ENCODE measurements at places on chromosomes 11 and 22.
A peak's percentile ranks its signal among the peaks of the same experiment; 100 is the strongest.

- DNase-seq, result no peak
Observed at GRCh38 chr11:115612046-115612730, 108.0 kb upstream of the CADM1 start.

DNA sequence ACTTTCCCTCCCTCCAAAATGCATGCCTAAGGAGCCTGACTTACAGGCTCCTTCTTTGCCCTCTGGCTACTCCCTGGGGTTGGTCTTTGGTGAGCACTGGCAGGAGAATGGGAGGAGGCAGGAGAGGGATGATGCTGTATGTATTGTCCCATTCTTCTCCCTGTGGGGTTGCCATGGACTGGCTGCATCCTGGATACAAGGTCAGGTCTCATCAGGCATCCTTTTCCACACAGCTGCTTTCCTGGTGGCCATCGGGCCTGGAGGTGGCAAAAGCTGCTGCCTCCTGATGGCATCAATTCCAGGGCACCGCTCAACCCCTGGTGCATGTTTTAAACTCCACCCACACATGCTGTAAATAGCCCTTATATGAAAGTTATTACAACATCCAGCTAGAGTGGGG is 257.2 kb downstream of the ETS1 start:
- no peak for DNase-seq

- DNase-seq, result no peak
Observed at GRCh38 chr11:21630934-21631478, 561.9 kb upstream of the ANO5 start.

DNA sequence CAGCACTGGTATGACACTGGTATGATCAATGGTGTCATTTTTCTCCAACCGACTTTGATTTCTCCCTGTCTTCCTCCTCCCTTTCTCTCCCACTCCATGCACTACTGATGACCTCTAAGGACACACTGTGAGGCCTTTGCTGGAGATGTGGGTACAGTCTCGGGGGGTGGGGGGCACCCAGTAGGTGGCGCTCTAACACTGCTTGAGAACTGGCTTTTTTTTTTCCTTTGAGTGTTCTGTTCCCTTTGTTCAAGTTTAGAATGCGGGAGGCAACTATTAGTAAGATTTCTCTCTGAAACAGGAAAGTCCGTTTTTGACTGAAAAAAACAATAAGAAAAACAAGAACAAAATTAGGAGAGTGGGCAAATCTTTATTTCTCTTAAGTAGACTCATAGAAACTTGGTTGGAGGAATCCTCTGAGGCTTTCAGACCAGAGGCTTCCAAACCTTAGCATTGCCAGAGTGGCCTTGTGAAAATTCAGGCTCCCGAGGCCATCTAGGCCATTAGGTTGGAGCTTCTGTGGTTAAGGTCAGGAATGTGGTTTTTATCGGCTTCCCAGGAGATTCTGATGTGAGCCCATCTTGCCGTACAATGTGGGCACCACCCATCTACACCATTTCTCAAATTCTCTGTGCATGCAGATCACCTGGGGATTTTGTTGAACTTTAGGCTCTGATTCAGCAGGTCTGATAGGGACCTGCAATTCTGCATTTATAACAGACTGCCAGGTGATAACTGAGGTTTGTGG is 43.2 kb downstream of the PANX1 start:
- DNase-seq, result peak; percentile 8

GRCh38 chr11:112082729-112083128 is 3.8 kb downstream of the TIMM8B start:
- peak; percentile 78 for DNase-seq

GRCh38 chr11:116576526-116576925 is 196.3 kb downstream of the BUD13 start:
- DNase-seq, result no peak

DNA sequence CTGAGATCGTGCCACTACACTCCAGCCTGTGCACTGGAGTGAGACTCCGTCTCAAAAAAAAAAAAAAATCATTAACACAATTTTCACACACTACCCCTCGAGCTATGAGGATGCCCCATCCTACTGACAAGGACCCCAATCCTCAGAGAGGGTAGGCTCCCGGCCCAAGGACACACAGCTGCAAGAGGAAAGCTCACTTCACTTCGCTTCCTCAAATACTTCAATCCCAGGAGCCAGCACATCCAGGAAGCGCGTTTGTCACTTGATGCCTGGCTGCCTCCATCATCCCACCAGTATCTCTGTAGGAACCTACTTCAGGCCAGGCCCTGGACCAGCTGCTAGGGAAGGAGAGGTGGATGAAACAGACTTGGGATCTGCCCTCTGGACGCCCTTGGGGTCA is 144.0 kb downstream of the CRYBB2 start:
- no peak for DNase-seq

GRCh38 chr11:126948563-126948962 is 52.0 kb downstream of the KIRREL3 start:
- DNase-seq, result no peak

- DNase-seq, result peak; percentile 0
Observed at GRCh38 chr11:90288212-90288821, 65.5 kb upstream of the CHORDC1 start.

GRCh38 chr22:39490135-39490798 is 11.8 kb upstream of the MIEF1 start:
- DNase-seq, result peak; percentile 57

DNA sequence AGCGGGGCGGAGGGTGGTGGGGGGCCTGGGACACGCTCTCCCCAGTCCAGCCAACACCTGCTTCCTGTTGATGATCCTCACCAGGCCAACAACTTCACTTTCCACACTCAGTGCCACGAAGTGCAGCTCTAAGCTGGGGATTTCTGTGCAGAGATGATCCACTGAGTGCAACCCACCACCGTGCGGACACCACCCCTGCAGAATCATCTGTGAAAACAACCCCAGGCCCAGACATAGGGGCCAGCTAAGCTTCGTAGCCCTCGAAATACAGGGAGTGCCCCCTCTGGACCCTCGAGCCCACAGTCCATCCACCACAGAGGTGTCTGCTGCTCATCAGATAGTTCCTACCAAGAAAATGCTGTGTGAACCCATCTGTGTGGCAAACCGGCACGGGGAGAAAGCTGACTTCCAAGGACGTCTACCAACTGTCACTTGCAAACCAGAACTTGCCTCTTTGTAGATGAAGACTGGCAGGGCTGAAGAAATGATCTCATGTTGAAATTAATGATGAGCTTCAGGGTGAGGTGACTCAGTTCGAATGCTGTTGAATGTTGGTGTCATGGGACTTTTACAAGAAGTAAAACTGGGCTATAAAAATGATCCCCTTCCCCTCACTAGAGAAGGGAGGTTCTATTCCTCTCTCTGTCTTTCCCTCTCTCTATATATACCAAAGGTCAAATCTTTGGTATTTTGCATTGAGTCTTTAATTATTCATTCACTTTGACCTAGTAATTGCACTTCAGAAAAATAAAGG is 73.4 kb downstream of the MYEOV start:
- no peak for DNase-seq

DNA sequence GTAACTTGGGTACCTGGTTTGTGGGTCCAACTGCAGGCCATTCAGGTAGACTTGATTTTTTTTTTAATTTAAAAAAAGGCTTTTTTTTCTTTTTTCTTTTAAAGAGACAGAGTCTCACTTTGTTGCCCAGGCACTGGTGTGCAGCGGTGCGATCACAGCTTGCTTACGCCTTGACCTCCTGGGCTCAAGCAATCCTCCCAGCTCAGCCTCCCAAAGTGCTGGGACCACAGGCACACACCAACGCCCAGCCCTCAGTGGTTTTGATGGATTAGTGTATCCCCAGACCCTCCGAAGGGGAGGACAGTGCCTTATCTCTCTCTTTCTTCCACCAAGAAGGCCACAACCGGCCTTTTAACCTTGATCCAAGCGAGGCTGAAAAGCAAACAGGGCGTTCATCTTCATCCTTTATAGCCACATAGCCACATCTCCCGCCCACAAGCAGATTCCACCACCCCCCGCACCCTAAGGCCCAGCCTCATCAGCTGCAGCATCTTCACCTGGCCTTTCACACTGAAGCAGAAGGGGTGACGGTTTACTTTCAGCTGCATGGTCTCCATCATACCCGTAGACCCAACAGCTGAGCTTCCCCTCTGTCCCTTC is 17.6 kb upstream of the COMT start:
- no peak for DNase-seq

DNA sequence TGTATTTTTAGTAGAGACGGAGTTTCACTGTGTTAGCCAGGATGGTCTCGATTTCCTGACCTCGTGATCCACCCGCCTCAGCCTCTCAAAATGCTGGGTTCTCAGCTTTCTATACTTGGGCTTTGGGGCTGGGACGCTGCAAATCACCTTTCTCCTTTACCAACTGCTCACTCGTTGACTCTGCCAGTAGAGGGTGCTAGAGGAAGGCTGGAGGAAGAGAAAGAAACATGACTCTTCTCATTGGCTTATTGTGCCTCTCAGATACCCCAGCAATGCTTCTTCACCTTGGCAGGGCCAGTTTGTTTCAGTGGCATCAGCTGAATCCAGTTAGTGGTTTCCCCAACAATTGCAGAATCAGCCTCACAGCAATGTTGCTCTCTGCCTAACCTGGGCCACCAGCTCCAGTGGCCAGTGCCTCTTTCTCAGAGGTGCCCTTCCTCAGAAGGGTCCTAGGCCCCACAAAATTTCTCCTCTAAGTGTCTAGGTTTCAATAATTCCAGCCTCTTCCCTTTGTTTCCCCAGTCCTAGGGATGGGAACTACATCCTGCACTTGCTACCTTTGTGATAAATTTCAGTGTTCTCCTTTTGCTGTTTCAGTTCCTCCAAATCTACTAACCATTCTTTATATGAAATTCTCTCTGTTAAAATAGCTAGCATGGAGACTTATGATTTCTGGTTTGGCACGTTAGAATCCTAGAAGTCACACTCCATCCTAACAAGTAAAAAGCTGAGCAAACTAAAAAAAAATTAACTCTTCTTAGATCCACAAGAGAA is 71.5 kb upstream of the VSTM5 start:
- DNase-seq, result peak; percentile 68

DNA sequence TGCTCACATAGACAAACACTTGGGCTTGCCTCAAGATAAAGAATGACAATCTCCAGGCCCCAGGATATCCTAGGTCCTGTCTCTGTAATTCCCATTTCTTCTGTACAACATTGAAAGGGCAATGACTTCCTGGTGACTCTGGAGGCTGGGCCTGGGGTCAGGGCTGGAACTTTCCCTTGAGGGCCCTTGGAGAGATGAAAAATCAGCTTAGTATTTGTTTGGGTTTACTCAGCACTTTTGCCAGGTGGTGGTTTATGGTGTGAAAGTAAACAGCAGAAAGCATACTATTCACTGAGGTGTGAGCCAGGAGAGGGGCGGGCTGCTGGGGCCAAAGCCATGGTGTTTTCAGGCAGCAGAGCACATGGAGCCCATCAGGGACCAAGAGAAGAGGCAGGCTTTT is 214.7 kb upstream of the NARS2 start:
- DNase-seq, result no peak
